BJ (cell line): ENCODE measurements at places on chromosomes 1 and 21. TPM values are rescaled to one million over a fixed set of nuclear protein-coding genes. Genes with fewer than 3 reads are reported as not detected.

The RAVER2 gene
- 2.9 and 4.5 TPM in 2 replicates for polyA plus RNA-seq

- no peak for DNase-seq
These were observed 690 bp upstream of the RNF19B start for GRCh38 chr1:32965251-32965747.

- no peak for DNase-seq
These were observed 358.9 kb downstream of the RPS6KC1 start for GRCh38 chr1:213409971-213410370.

The FAM72D gene
- 0.98 and 1.1 TPM in 2 replicates for polyA plus RNA-seq

DNA sequence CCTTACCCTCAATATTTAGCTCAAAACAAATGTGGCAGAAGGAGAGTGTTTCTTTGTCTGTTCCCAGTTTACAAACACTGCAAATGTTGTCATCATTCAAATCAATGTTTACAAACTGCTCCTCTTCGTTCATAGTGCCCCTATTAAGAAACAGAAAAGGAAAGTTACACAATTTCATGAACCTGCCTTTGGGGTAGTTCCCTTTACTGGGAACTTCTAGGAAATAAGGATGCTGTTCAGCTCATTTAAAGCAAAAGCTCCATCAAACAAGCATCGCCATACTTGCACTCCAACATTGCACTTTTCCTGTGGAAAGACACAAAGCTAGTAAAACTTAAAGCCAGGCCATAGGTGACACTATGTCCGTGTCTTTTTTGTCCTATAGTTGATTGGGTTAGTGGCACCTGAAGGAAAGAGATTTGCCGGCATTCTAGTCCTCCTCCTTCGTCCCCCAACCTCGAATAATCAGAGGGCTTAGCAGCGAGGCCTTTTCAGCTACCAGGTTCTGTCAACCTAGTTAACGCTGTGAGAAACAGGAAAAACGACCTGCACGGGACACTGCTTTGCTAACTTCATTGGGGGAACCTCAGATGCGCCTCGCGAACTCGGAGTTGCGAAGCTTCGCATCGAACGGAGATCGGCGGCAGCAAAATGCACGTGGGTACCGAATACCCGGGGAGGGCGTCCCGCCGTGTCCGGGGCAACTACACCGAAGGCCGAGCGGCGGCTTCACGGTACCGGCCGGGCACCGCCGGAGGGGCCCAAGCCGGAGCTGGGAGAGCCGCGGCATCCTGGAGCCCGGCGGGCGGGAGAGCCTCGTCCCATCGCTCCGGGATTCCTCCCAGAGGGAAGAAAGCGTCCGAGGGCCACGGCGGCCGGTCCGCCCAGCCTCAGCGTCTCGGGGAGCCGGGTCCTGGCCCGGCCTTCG lies 706 bp downstream of the C21orf91 start:
- DNase-seq, result no peak

The ZBTB7B gene
- 18.1 and 29.4 TPM in 2 replicates for polyA plus RNA-seq
